ENCODE measurements at places on chromosomes 13 and 19. TPM values are rescaled to one million over a fixed set of nuclear protein-coding genes. Genes with fewer than 3 reads are reported as not detected.

- no peak overlapping the region for H3K4me3 ChIP-seq
- no peaks in the 10 kb centered on the region for H3K36me3 ChIP-seq
- peak; percentile 49 for DNase-seq
- H3K27me3 ChIP-seq, result no peaks in the 10 kb centered on the region
- H3K27ac ChIP-seq, result no peak overlapping the region
- peaks cover 26% of the 10 kb centered on the region for H3K4me1 ChIP-seq
Observed at GRCh38 chr19:37966662-37967231, 59.7 kb downstream of the SIPA1L3 start.

DNA sequence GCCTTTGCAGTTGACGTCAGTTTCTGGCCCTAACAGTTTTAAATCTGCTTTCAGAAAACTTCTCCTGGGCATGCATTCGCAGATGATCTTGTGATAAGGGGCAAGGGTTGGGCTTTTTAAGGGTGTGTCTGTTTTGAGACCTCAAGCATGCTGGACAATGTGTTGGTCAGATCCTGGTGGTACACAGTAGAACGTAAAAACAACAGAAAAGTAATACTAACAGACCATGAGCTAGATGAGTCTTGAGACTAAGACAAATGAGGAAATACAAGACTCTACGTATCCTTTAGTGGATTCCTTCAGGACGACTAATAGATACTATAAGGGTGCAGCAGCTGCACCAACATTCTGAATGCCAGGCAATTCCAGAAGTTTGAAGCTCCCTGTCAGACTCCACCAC lies 237.6 kb downstream of the DNAJC15 start:
- H3K36me3 ChIP-seq, result no peaks in the 10 kb centered on the region
- H3K4me3 ChIP-seq, result no peak overlapping the region
- no peaks in the 10 kb centered on the region for H3K27me3 ChIP-seq
- no peak for DNase-seq
- no peak overlapping the region for H3K27ac ChIP-seq

WDR87 gene
- total RNA-seq, result not detected

DNA sequence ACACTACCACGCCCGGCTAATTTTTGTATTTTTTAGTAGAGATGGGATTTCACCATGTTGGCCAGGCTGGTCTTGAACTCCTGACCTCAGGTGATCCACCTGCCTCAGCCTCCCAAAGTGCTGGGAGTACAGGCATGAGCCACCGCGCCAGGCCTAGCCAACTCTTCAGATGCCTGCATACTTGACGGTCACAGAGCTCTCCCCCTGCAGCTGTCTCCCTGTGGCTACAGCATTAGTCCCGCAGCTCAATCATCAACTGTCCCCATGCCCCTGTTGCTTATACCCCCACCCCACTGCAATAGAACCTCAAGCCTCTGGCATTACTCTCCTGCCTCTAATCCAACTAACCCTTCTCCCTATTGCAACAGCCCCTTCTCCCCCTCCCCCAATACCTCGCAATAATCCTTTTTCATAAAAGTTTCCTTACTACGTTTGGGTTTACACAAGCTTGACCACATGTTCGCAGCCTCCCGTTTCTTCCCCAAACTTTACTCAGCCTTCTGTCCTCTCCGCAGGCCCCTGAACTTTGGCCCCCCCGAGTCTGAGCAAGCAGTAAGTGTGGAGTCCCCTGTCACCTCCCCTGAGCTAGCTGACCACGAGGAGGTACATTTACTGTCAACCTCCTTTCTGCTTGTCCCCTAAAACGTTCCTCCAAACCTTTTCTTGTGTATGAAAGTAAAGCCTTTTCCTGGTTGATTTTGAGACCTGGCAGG lies 1.7 kb downstream of the ZNF77 start:
- DNase-seq, result no peak
- peaks cover 7% of the 10 kb centered on the region for H3K4me1 ChIP-seq

GRCh38 chr13:111361046-111361872 lies 40.8 kb downstream of the TEX29 start:
- no peak for DNase-seq
- H3K4me1 ChIP-seq, result no peaks in the 10 kb centered on the region
- H3K27me3 ChIP-seq, result no peaks in the 10 kb centered on the region
- no peak overlapping the region for H3K4me3 ChIP-seq
- no peak overlapping the region for H3K27ac ChIP-seq

CEACAM4 gene
- total RNA-seq, result not detected

DNA sequence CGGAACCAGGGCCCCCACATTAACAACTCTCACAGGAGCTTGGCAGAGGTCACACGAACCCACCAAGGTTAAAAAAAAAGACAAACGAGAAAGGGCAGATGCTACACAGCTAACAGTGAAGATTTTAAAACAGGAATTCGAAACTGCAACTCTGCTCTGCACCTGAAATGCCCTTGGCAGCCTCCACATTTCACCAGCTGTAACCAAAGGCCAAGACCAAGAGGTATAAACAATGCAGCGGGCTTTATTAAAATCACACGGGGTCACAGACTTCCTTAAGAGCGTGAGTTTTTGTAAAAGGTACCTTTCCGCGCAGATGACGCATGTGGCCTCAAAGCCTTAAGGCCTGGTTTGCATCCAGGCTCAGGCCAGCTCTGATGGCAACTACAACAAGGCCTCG lies 88.2 kb downstream of the STK24 start:
- H3K36me3 ChIP-seq, result no peaks in the 10 kb centered on the region
- no peaks in the 10 kb centered on the region for H3K27me3 ChIP-seq
- H3K27ac ChIP-seq, result no peak overlapping the region
- peaks cover 81% of the 10 kb centered on the region for H3K4me1 ChIP-seq
- no peak overlapping the region for H3K4me3 ChIP-seq

CLPTM1 gene
- total RNA-seq, result 99.3 TPM

CTXN1 gene
- 2.6 TPM for total RNA-seq

DNA sequence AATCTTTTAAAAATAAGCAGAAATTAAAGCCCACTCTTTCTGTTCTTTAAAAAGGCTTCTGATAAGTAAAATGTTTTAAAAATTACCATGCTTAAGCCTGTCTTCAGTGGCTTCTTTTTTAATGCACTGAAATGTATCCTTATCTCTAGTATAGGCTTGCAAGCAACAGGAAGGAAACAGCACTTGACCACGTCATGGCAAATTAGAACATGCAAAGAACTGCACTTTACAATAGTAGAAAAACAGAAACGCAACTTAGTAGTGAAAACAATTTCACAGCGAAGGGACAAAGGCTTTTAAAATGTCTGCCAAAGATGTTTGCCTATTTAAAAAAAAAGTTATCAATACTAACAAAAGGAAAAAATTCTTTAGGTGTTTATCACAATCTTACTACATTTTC lies 36.3 kb downstream of the ELF1 start:
- peaks cover 72% of the 10 kb centered on the region for H3K4me1 ChIP-seq
- H3K4me3 ChIP-seq, result no peak overlapping the region
- no peaks in the 10 kb centered on the region for H3K27me3 ChIP-seq
- peak; percentile 50 for DNase-seq

ZNF584 gene
- 19.1 TPM for total RNA-seq

DNA sequence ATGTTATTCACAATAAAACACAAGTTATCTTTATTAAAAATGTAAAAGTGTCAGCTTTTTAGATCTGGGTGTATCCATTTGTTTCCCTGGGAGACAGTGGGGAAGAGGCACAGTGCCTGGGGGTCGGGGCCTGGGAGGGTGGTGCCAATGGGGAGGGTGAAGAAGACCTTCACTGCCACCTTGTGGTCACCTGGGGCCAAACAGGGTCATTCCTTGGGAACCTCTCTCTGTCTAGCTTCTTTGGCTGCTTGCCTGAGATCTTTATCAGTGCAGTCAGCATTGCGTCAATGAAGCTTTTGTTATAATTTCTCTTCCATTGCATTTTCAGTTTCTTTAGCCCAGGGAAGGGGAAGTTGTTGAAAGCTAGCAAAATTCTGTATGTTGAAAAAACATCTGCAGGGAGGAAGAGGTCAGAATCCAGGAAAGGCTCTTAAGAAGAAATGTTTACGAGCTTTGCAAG lies 39.1 kb downstream of the PCDH8 start:
- peak overlapping the region; percentile 33 for H3K27ac ChIP-seq
- no peak overlapping the region for H3K4me3 ChIP-seq
- peaks cover 22% of the 10 kb centered on the region for H3K4me1 ChIP-seq
- no peaks in the 10 kb centered on the region for H3K36me3 ChIP-seq

GRCh38 chr19:20103091-20103740 lies 25.4 kb downstream of the ZNF90 start:
- H3K36me3 ChIP-seq, result no peaks in the 10 kb centered on the region
- no peak overlapping the region for H3K4me3 ChIP-seq
- no peak for DNase-seq
- no peak overlapping the region for H3K27ac ChIP-seq

DNA sequence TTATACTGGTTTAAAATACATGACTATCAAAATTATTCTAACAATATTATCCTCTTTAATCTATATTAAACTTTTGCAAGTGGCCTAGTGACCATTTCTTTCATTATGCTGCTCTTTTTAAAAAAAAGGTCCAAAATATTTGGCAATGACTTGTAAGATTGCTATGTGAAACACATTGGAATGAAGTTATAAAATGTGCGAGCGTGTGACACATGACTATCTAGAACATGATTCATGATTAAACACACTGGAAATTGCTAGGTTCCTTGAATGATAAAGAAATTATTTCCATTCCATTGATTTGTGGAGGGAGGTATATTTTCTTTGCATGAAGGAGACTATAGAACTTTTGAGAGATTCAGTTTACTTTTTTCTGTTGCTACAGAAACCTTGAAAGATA lies 739.1 kb downstream of the DIAPH3 start:
- H3K27ac ChIP-seq, result no peak overlapping the region
- no peak for DNase-seq
- H3K36me3 ChIP-seq, result no peaks in the 10 kb centered on the region
- H3K27me3 ChIP-seq, result no peaks in the 10 kb centered on the region
- no peaks in the 10 kb centered on the region for H3K4me1 ChIP-seq

DNA sequence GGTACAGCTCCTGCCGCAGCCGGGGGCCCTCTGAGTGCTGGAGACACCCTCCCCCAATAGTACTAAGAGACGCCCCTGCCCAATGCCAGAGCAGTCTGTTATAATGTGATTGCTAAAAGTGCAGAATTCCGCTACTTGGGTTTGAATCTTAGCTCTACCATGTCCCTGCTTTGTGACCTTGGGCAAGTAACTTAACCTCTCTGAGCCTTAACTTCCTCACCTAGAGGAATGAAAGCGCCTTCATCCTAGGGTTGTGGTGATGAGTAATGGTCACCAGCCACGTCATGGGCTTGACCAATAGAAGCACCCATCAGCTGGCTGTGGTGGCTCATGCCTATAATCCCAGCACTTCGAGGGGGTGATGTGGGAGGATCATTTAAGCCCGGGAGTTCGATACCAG lies 6.5 kb downstream of the PLEKHG2 start:
- no peaks in the 10 kb centered on the region for H3K27me3 ChIP-seq
- no peak overlapping the region for H3K4me3 ChIP-seq
- H3K36me3 ChIP-seq, result peaks cover 7% of the 10 kb centered on the region
- DNase-seq, result no peak
- H3K27ac ChIP-seq, result no peak overlapping the region
- H3K4me1 ChIP-seq, result peaks cover 24% of the 10 kb centered on the region

DNA sequence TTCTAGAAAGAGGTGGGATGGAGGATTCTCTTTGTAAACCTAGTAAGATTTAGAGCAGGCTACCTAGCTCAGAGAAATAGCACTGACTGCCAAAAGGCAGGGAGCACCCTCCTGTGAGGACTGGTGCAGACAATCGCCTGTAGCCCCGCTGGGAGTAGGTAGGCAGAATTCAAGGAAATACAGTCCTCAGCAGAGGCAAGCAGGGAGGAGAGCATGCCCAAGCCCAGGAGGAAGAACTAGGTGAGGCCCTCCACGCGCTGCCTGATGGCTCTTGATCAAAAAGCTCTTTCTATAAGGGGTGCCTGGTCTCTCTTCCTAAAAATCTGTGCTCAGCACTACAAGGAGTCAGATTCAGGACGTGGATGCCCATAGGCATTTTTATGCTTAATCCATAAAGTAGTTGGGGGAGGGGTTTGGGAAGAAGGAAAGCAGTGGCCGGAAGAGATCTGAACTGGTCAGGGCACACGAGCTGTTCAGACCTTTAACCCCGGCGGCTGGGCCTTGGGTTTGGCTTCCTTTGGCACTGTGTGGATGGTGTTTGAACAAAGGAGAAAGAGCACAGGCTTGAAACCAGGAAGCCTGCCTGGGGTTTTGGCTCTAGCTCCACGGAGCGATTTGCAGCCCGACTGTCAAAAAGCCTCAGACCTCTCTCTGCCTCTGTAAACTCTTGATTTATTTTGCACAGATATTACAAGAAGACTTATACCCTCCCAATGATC lies 320.6 kb downstream of the FOXO1 start:
- no peak overlapping the region for H3K27ac ChIP-seq
- no peak overlapping the region for H3K4me3 ChIP-seq
- no peaks in the 10 kb centered on the region for H3K27me3 ChIP-seq
- no peaks in the 10 kb centered on the region for H3K36me3 ChIP-seq

CABP5 gene
- total RNA-seq, result not detected

DNA sequence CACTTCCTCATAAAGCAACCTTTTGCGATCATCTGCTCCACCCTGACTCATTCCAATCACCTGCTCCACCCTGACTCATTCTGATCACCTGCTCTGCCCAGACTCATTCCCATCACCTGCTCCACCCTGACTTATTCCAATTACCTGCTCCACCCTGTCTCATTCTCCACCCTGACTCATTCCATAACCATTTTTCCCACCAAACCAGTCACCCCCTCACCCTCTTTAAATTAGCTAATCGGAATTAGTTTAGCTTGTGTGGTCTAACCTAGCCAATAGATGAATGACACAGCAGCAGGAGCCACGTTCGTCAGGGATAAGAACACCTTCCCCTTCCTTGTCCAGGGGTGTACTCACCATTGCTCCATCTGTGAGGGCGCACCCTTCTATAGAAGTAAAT lies 134.0 kb downstream of the COG6 start:
- H3K4me1 ChIP-seq, result no peaks in the 10 kb centered on the region
- no peak for DNase-seq
- no peak overlapping the region for H3K4me3 ChIP-seq
- H3K27me3 ChIP-seq, result no peaks in the 10 kb centered on the region

DNA sequence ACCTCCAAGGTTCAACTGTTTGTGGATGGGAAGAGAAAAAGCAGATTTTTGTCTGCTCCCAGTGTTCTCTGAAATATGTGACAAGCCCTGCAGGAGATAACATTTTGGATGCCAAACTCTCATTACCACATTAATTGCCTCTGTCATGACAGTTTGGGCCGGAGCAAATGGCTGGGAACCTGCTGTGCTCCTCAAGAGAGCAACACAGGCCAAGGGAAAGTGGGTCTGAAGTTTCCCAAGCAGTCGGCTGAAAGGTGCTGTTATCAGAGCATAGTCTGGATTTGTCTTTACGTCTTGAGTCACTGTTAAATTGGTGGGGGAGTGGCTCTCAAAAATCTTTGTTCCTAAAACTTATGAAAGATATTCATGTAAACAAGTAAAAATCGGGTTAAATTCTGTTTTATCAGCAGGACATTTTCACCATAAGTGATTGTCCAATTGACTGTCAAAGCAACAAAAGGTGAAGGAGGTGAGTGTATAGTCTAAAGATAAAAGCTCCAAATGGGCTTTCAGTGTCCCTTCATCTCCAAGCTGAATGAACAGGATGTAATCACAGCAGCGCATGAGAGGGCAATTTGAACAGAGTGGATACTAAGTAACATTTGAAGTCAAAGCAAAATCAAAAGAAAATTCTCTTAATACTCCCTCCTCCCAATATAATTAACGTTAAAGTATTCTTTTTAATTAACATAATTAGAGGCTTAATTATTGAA lies 844.8 kb downstream of the PCDH17 start:
- no peak overlapping the region for H3K4me3 ChIP-seq
- no peak for DNase-seq
- no peaks in the 10 kb centered on the region for H3K36me3 ChIP-seq
- no peaks in the 10 kb centered on the region for H3K4me1 ChIP-seq
- no peaks in the 10 kb centered on the region for H3K27me3 ChIP-seq
- no peak overlapping the region for H3K27ac ChIP-seq

TLE6 gene
- 12.1 TPM for total RNA-seq

GRCh38 chr19:17797424-17798201 lies 2.7 kb downstream of the B3GNT3 start:
- no peaks in the 10 kb centered on the region for H3K36me3 ChIP-seq
- peaks cover 10% of the 10 kb centered on the region for H3K27me3 ChIP-seq
- H3K4me3 ChIP-seq, result no peak overlapping the region

Measured in thyroid gland (tissue), 4 donors.